ENCODE measurements at places on chromosomes 6 and 20. TPM values are rescaled to one million over a fixed set of nuclear protein-coding genes. Genes with fewer than 3 reads are reported as not detected.

DNA sequence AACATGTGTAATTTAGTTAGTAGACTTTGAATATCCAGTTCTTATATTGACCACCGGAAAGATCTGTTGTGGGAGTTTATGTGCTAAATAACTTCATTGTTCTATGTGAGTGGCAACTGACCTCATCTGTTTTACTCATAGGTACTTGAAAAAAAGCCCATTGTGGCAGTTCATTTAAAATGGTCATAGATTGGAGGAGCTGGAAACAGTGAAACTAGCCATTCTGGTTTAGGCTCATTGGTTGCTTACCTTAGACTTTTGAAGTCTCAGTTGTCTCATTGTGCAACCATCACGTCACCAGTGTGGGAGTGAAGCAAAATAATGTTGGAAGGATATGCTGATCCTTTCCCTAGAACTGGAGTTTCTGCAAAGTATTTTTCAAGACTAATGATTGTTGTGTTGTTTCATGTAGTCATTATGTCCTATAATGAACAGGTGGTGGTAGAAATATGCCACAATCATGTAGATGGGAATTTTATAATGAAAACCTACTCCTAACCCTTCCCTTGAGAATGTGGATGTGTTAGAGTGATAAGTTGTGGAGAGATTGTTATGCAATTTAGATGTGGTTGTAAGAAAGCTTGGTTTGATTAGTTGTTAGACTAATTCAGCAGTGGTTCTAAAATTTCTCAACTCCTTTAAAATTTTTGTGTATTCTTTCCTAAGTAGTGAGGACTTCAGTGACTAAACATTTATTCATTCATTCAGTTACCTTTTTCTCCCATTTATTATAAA lies 18.3 kb downstream of the DSP start:
- DNase-seq: peak; percentile 29

DNA sequence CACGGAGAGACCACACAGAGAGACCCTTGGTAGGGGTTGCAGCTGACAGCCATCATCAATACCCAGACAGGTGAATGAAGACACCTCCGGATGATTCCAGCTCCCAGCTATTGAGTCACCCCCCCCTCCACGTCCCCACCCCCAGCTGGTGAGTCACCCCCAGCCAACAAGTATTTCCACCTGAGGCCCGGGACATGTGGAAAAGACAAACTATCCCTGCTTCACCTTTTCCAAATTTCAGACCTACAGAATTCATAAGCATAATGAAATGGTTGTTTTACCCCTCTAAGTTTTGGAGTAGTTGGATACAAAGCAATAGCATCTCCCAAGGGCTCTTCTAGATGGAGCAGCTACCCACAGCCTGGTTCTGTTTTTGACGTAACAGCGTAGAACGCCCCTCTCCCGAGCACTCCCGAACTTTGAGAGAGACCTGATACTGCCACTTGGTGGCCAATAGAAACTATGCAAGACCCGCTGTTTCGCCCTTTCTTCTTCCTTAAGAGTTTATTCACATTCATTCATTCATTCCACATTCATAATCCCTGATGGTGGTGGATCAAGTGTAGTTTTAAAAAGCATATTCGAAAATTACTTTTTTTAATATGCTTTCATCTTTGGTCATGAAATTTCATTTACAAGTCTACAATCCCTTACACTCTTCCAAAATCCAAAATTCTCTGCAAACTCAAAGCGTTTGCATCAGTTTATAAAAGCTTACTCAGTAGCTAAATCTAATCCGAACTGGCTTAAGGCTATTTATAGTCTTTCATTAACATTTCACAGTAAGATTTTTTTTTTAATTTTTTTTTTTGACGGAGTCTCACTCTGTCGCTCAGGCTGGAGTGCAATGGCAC lies 15.1 kb upstream of the PPP1R16B start:
- DNase-seq: peak; percentile 25

GRCh38 chr20:1357921-1358671 lies 29.2 kb upstream of the SDCBP2 start:
- no peak for DNase-seq

DNA sequence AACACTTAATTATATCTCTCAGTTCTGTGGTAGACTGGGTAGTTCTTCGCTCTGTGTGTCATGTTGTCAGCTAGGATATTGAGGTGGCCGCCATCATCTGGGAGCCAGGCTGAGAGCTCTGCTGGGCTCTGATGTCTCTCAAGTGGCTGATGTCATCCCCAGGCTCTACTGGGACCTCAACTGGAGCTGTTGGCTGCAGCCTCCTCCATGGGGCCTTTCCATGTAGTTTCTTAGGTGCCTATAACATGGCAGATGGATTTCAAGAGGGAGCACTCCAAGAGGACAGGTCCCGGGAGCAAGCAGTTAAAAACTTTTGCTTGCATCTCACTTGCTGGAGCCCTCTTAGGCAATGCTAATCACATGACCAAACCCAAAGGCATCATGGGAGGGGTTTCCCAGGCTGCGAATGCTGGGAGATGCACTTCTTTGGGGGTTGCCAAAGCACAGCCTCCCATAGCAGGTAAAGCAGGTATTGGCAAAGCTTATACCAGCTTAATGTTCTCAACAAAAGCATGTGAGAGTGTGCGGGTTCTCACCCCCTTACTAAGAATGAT lies 129.8 kb downstream of the TMEM242 start:
- DNase-seq: no peak

- no peak for DNase-seq
Measured at GRCh38 chr6:32168807-32169591, 4.6 kb downstream of the EGFL8 start.

- DNase-seq: no peak
Measured at GRCh38 chr6:7085911-7086310, 21.9 kb upstream of the RREB1 start.

- no peak for DNase-seq
Measured at GRCh38 chr6:96687121-96687520, 124.2 kb downstream of the FHL5 start.

DNA sequence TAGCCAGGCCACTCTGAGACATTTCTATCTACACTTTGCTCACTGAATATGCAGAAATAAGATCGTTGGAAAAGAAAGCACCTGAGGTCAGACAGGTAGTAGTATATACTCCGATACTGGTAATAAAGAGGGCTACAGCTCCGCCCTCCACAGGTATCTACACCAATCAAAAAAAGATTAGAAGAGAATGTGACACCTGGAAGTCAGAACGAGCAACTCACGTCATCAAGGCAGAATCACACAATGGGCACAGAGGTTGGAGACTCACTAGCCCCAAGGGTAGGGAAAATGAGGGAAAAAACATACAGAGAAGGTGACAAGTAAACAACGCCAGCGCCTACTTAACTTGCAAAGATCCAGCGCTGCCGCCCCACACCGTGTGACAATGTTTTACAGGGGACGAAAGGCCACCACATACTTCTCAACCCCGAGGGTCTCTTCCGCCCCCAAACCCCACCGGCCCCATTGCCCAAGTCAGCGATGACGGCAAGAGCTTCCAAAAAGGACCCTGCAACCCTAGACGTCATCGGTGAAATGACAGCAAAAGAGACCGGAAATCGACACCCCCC lies 653 bp downstream of the LMBRD1 start:
- no peak for DNase-seq

- no peak for DNase-seq
Measured at GRCh38 chr6:754202-754601, 61.3 kb upstream of the EXOC2 start.

DNA sequence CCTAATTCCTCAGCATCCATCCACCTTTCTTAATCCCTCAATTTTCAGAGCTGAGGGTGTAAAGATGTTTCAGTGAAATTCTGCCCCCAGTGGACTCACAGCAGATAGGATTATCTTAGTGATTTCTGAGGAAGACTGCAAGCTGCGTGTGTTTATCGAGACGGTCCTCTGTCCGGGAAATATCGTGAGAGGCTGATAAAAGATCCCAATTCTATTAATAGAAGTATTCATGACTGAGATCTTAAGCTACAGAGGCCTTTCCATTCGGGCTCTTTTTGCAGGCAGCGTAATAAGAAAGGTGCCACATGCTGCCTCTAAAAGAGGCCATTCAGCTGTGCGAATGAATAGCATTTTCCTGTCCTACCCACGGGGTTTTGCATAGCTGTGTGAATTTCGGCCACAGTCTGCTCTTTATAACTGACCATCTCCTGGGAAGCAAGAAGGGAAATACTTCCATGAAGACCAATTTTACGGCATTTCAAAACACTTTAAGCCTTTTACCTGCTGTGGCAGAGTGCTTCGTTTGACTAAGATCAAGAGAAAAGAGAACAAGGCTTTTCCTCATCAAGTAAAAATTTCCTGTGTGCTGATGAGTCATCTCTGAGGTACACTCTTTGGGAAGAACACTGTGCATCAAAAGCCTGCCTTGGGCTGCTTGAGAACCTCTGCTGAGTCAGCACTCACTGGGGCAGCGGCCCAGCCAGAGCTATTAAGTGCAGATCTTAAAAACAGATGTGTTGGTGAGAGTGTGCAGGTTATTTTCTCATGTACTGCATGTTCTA lies 208.8 kb downstream of the ARHGAP18 start:
- DNase-seq: peak; percentile 99

DNA sequence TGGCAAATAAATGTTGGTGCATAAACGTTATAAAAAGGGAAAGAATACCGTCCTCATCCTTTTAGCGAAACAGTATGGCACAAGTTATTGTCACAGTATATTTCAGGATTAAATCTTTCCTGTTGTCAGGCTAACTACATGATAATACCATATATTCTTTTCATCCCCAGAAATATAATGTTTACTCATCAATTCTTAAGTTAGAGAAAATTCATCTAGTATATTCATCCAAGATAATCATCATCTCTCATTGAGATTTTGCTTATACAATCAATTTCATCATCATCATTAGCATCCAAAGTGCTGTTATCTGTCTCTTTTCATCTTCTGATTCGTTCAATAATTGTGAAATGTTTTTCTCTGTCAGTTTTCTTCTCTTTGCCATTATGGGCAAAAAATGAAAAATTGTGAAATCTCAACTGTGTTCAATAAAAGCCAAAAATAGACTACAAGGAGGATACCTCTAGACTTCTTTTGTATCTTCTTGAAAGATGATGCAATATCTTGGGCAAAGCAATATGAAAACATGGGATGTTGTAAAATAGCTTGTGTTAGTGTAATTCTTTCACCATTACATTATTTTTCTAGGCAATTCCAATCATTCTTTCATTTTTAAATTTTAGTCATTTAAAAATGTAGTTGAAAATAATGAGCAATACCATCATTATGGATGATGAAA lies 2.6 kb downstream of the SPACA1 start:
- DNase-seq: no peak

GRCh38 chr6:148144917-148145521 lies 197.6 kb upstream of the SASH1 start:
- DNase-seq: peak; percentile 68

- DNase-seq: no peak
Measured at GRCh38 chr6:167748458-167749379, 78.0 kb upstream of the AFDN start.

DNA sequence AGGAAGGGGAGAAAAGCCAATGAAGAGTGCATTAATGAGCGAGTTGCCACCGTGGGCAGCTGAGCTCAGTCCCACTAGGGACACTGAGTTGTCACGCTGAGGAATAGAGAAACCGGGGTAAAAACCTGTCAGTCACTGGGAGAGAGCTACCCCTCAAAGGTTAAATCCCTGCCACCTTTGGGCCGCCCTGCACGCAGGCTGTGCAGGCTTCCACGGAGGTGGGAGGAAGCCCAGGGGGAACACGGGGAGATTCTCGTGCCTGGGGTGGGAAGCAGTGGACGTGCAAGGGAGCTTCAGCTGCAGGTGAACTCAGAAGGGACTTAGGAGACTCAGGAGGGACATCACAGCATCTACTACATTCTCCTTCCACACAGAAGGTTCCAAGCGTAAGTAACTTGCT lies 50.5 kb downstream of the BFSP1 start:
- DNase-seq: no peak

DNA sequence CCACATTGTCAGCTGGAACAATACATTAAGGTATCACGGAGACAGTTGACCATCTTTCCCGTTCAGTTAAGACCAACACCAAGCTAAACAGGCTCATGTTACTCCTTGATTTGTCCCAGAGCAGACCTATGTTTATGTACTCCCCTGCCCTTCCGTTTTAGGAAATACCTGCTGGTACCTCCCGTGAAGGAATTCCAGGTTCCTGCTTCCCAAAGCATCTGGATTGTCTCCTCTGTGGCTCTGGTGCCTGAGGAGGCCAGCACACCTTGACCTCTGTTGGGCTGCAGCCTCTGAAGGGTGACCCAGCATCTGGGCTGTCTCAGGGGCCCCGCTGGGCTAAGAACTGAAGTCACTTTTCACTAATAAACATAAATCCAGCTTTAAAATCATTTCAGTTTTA lies 647.8 kb upstream of the MARCKS start:
- no peak for DNase-seq

DNA sequence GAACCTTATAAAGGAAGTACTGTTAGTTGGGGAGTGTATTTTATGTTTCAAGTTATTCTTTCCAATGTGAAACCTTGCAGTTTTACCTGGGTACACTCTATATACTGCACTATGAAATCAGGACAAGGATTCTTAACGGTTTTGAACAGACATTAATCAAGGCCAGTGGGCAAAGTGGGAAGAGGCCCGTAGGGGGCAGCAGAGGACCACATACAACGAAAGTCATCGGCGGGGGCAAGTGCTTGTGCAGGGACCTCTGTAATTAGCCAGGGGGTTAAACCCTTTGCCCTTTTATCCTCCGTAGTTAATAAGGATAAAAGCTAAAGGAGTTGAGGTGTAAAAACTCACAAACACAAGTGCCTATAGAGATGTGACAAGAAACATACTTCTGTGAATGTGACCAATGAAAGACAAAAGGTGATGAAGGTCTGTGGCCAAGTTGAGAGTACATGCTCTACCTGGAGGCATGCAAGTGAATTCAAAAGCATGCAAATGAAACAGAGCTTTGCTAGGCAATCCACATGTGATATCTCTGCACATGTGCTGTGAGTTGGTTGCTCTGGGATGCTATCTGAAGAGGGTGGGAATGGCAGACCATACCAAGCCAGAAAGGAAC lies 392.7 kb upstream of the MAN1A1 start:
- DNase-seq: peak; percentile 53

DNA sequence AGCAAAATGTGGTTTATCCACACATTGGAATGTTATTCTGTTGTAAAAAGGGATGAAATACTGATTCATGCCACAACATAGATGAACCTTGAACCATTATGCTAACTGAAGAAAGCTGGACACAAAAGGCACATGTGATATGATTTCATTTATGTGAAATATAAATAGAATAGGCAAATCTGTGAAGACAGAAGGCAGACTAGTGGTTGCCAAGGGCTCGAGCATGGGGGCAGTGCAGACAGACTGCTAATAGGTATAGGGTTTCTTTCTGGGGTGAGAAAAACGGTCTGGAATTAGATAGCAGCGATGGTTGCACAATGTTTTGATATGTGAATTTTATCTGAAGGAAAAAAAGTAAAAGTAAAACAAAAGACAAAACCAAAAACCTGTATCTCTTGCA lies 54.6 kb upstream of the FNDC1 start:
- no peak for DNase-seq

- DNase-seq: peak; percentile 35
Measured at GRCh38 chr6:151493161-151493803, 535 bp upstream of the CCDC170 start.

- DNase-seq: no peak
Measured at GRCh38 chr6:107821591-107821990, 2.5 kb downstream of the SCML4 start.

HTR1B gene
- total RNA-seq: 8.2 TPM

PACSIN1 gene
- total RNA-seq: under 0.01 TPM

MATN4 gene
- not detected for total RNA-seq

TTI1 gene
- 15.8 TPM for total RNA-seq

HCRTR2 gene
- not detected for total RNA-seq
